ELF-1 (cell line): ENCODE measurements at places on chromosomes 1 and 21.

GRCh38 chr1:10888791-10889649, 92.6 kb upstream of the CASZ1 start:
- peak; percentile 15 for DNase-seq

GRCh38 chr1:16134906-16135305, 21.0 kb downstream of the EPHA2 start:
- DNase-seq = no peak

- DNase-seq = no peak
These were observed 106.3 kb downstream of the RERE start for GRCh38 chr1:8711151-8711550.

- no peak for DNase-seq
These were observed 7.0 kb downstream of the TCEA3 start for GRCh38 chr1:23417570-23417969.

- DNase-seq = no peak
These were observed 1.3 kb downstream of the CRYZ start for GRCh38 chr1:74731399-74732052.

DNA sequence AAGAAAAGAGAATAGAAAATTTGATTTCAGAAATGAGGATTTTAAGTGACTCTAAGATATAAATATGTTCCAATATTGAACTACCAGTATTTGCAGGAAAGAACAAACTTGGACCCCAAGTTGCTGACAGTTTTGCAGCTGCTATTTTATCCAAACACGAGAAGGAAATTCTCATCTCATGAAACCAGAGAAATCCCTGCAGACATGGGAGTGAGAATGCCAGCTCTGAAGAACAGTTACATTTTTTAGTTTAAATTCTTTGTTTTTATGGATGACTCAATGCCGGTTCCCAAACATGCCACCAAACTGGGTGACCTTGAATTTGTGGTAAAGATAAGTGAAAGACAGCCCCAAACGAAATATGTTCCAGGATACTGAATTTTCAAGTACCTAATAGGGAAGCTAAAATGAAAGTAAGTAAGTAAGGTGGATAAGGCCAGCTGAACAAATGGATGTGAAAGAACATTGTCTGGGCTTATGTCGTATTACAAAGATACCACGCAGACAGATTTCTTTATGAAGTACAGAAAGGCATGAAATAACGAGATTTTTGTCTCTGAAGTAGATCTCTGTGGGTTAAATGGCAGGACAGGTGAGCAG, 19.9 kb downstream of the TLR5 start:
- DNase-seq = no peak

DNA sequence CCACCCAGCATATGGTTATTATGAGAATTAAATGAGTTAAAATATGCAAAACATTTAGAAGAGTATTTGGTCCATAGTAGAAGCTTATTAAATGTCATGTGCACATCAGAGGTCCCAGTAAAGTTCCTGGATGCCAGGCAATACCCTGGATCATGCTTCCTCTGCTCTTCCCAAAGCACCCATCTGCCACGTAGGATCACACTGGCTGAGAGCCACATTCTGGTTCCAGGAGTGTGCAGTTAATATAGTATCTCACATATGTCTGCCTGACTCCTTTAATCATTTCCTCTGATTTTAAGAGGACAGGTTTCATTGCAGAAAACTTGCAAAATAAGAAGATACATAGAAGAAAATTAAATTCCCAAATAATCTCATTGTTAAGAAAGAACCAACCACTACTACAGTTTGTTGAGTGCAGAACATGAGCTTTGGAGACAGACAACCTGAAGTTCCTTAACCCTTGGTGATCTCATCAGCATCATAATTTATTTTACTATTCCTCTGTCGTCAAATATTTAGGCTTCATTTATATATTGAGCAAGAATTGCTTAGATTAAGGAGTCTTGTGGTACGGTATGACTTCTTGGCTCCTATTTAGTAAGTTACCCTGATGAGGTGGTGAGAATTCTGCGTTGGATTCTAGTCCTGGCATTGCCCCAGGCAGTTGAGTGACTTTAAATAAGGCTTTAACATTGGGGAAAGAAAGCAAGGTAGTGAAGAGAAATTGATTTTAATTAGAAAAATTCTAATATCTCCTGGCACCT, 12.3 kb downstream of the SGIP1 start:
- DNase-seq = no peak

- no peak for DNase-seq
These were observed 36.0 kb upstream of the PRDM2 start for GRCh38 chr1:13663969-13664368.

GRCh38 chr1:44777547-44777946, 2.2 kb downstream of the RPS8 start:
- no peak for DNase-seq

DNA sequence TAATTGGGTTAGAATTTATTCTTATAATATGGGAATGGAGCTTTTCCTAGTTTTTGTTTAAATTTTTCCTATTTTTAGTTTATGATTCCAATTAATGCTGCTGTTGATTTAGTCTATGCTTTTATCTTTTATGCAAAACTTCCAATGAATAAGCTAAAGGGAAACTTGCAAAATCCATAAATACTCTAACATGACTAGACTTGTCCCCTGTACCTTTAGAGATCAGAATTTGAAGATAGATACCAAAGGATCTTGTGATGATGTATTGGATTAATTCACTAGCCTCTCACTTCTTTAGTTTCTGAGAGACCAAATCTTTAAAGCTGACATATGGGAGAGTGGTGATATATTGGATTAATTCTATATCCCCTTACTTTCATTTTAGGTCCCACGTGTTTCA, 306.6 kb upstream of the PRMT6 start:
- DNase-seq = no peak

DNA sequence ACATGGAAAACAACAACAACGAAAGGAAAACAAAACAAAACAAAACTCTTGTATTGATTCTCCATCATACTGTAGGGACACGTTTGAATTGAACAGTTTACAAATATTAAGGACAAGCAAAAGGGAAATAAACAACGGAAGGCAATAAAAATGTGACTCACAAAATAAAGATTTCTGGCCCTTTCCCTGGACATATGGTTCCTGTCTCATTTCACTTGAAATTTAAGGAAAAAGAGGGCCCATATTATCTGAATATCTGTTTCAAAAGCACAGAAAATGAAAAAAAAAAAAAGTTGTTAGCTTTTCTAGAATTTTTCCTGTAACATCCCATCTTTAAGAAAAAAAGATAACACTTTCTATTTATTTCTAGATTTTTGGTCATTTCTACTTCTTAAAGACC, 3.6 kb upstream of the PKN2 start:
- no peak for DNase-seq

DNA sequence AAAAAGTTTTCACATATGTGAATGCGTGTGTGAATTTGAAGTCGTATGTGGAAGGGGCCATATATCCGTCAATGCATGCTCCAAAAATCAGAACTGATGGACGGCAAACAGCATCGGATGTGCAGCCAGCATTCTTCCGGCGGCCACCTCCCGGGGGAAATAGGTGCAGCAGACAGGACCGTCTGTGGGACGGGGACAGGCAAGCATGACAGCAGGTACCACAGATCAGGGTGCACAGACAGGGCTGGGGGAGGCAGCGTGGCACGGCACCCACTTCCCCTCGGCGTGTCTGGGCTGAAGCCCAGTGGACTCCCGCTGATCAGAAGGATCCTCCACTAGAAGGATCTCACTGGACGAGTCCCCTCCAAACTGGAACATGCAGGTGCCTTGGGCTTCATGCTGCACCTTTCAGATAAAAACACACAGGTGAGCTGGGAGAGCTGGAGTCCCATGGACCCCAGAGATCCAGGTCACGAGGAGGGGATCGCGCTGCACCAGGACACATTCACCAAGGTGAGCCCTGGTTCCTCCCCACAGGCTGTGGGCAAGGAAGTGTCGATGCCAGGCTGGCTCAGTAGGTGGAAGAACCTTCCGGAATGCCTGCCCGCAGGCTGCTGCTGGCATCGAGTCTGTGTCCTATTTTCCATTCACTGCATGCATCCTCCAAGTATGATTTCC, 25.3 kb downstream of the PDE9A start:
- no peak for DNase-seq

- DNase-seq = peak; percentile 1
These were observed 1.1 kb downstream of the CRCT1 start for GRCh38 chr1:152515434-152515783.

GRCh38 chr1:211336775-211337174, 10.1 kb downstream of the TRAF5 start:
- no peak for DNase-seq

GRCh38 chr1:18234790-18235242, 127.2 kb downstream of the IGSF21 start:
- peak; percentile 87 for DNase-seq

DNA sequence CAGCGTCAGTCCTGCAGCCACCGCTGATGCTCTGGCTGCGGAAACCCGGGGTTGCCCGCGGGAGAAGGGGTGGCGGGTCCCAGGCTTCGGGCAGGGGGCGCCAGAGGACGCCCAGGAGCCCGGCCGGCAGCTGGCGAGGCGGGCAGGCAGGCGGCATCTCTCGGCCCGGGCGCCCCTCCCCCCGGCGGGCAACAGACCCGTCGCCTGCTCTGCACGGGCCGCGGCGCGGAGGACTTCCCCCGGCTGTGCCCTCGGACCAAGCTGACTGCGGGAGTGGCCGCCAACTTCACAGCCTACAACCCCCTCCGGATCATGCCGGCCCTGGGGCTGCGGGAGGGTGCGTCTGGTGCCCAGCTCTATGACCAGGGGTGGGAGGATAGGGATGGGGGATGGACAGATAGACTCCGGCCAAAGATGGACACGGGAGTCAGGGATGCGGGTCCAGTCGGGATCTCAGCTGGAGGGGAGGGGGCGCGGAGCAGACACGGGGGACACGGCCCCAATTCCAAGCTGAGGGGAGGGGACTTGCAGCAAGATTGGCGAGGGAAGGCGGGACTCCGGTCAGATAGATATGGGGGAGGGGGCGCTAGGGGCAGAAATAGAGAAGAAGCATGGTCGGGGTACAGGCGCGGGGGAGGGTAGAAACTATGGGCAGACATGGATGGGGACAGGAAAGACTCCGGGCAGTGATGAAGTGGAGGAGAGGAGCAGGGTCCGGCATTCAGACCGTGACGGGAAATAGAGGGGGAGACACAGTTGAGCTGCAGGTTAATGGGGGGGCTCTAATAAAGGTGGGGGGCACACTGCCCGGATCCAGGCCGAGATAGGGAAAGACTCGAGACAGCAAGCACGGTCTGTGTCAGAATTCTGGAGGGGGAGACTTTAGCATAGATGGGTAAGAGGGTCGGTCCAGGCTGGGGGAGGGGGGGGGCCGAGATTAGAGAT, 1.1 kb downstream of the ADGRB2 start:
- DNase-seq = peak; percentile 76

DNA sequence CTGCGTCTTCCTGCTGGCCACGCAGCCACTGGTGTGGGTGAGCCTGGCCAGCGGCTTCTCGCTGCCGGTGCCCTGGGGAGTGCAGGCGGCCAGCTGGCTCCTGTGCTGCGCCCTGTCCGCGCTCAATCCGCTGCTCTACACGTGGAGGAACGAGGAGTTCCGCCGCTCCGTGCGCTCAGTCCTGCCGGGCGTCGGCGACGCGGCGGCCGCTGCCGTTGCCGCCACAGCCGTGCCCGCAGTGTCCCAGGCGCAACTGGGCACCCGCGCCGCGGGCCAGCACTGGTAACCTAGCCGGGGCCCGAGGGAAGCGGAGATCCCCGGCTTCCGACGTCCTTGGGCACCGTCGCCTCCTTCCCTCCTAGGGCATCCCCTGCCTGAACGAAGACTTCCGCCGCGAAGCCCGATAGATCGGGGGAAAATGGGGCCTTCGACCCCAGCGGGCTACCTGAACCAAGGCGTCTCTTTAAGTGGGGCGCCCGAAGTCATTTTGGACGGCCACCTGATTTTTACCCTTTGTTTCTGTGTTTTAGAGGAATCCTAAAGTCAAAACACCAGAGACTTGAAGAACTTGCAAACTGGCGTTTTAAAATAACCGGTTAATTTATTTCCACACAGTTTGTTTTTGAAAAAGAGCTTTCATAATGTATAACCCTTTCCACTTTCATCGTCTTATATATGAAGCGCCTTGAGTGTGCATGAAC, 2.0 kb downstream of the GPR88 start:
- DNase-seq = peak; percentile 59

DNA sequence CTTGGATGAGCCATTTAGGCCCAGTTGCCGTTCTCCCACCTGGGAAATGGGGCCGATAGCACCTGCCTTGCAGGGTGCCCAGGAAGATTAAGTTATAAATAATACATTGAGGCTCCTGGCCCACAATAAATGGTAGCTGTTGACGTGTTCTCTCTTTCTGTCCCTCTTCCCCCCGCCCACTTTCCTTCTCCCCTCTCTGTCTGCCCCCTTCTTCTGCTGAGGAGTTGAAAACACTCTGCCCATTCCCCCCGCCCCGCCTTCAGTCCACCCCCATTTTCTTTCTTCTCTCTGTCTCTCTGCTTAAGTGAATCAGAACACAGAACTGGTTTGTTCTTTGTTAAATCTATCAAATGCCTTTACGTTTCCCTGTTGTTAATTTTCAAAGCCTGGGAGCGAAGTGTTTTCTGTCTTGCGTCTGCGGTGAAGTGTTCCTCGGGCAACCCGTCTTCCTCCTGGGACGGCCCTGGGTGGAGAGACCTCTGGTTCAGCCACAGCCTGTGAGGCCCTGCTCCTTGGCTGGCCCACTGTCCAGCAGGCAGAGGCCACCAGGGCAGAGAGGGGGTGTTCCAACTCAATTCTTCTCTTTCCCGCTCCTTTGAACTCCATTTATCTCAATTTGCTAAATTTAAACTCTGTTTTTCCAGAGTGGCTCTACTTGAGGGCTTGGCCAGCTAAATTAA, 29.3 kb upstream of the SELENON start:
- no peak for DNase-seq

DNA sequence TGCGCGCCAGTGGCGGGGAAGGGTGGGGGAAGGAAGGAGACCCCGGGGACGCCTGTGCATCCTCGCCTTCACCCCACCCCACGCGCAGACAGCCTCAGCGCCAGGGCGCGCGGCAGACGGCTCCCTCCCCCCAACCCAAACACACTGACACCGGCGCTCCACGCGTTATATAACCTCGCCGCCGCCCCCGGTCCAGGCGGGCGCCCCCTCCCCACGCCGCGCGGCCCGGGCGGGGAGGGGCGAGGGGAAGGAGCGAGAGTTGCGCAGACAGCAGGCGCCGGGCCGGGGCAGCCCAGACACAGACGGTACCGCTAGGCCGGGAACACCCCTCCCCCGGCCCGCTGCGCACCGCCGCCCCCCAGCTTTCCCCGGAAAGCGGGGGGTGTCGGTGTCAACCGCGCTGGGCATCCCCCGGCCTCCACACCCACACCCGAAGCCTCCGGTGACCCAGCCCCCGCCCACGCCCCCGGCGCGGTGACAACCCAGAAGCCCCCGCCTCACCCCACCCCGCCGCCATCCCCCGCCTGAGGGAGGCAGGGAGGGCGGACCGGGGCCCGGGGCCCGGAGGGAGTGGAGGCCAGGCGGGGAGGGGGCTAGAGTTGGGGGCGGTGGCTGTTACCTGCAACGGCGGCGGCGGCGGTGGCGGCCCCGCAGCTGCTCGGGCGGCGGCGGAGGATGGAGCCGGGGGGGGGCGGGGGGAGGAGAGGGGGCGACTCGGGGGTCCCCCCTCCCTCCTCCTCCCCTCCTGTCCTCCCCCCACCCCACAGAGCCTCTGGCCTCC, 432 bp downstream of the AKT3 start:
- no peak for DNase-seq

GRCh38 chr1:39720094-39720999, 18.3 kb upstream of the PPIE start:
- DNase-seq = no peak
